H4 (cell line): ENCODE measurements at places on chromosomes 7 and 10.

GRCh38 chr7:7765422-7765821 lies 47.0 kb upstream of the RPA3 start:
- DNase-seq, result no peak

DNA sequence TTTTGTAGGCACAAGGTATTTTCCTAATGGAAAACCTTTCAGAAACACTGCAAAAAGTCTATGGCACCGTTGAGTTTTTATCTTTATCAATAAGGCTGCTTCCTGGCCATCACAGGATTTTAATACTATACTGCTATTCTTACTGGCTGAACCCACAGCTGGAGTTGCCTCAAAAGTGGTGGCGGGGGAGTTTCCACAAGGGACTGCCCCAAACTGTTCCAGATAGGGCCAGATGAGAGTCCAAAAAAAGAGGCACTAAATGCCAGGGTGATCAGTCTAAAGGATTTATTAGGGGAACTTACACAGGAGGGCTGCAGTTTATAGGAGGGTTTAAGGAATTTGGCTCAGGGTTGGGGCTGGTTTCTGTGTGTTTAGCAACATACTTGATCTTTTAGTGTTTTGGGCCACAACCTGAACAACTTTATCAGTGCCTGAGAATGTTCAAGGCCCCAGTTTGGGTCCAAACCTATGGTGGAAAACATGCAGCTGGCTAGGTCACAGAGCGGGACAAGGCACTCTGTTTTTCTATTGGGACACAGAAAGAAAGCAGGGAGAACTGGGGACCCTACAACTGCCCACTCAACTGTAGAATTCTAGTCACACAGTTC lies 41.4 kb downstream of the STAM start:
- no peak for DNase-seq

DNA sequence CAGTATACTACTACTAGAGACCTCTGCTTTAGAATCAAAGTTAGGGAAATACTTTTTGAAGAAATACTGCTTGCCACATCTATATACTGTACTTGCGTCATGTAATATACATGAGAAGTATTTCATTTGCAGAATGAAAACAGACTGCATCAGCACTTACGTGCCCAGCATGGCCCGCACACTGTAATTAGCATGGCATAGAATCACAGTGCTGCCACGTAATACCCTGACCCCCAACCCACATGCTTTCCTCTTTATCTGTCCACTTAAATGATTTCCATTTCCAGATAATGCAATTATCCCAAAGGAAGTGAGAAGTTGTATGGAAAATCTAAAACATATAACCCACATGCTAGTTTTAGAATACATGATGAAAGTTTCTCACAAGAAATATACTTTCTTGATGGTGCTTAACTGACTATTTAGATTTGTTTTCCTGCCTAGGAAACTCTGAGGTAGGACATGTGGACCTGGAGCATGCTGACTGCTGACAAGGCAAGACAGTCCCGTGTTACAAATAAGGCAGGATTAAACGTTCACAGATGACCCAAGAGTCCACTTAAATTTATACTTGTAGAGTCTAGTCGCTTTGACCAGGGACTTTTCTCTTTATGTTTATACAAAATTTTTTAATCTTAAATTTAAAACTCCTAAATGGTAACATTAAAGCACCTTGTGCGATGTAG lies 12.6 kb downstream of the USP6NL start:
- DNase-seq, result no peak

GRCh38 chr7:44324481-44325200 lies 753 bp downstream of the CAMK2B start:
- DNase-seq, result peak; percentile 3

- DNase-seq, result no peak
These were observed 3.2 kb upstream of the RADIL start for GRCh38 chr7:4886671-4887070.

DNA sequence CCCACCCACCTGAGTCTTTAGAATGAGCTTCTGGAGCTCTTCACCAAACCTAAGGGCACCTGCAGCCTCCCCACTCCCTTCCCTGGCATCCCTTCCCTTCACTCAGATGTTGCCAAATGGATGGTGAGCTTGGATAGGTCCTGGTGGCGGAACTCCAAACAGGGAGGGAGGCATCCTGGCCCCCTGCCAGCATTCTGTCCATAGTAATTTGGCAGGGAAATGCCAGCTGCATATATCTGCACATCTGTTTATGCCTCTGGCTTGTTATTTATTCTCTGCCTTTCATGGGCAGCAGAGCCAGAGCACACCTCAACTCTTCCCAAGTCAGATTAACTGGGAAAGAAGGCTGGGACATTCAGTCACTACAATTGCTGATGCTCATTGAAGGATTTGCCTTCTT lies 18.1 kb downstream of the KAZALD1 start:
- DNase-seq, result no peak

DNA sequence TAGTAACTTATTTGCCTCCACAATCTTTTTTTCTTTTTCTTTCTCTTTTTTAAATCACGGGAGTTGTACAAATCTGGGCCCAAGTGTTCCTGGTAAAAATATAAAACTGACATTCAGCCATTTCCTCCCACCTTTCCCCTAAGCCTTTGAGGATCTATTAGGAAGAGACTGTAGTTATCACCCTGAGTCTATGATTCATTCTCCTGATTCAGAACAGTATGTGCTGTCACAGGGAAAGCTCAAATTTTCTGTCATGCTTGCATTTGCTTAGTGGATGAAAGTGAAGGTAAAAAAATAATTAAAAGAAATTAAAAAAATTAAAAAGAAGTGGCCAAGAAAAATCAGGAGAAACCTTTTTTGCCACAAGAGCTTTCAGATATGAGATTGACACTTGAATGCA lies 71.7 kb downstream of the KIF20B start:
- no peak for DNase-seq

GRCh38 chr10:11783558-11783865 lies 39.6 kb upstream of the PROSER2 start:
- no peak for DNase-seq

DNA sequence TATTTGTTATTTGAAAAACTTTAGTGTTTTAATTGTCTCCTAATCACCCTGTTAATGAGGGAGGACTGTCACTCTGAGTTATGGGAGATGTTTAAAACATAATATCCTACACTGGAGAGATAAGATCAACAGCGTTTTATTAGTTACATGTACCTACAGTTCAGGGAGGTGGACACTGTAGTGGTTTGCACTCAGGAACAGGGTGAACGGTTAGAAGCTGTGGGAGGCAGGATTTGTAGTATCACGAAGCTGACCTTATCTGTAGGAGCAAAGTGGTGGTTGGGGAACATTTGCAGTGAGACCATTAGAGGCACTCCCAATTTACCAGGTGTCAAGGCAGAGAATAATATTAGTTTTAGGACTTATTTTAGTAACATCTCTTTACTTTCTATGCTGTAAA lies 193.3 kb upstream of the KCND2 start:
- no peak for DNase-seq

DNA sequence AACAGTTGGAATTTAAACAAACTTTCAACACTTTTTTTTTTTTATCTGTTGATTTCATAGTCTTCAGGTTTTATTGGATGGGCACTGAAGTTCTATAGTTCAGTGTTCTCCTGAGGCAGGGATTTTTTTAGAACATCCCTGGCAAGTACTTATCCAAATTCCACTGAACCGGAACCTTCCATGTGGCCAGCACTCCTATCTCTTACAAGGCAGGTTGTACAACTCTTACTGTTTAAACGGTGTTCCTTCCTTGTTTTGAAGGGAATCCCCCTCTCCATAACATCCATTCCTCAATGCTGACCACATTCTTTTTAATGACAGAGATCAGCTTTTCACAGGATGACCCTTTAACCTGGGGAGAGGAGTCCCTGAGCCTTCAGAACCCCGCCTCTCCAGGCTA lies 238.9 kb upstream of the CTBP2 start:
- DNase-seq, result no peak

GRCh38 chr10:48792687-48793096 lies 108.0 kb downstream of the WDFY4 start:
- peak; percentile 38 for DNase-seq

- no peak for DNase-seq
These were observed 25.2 kb downstream of the CDK1 start for GRCh38 chr10:60803433-60803832.

- DNase-seq, result no peak
These were observed 229.8 kb upstream of the LRRN3 start for GRCh38 chr7:110861163-110861562.

DNA sequence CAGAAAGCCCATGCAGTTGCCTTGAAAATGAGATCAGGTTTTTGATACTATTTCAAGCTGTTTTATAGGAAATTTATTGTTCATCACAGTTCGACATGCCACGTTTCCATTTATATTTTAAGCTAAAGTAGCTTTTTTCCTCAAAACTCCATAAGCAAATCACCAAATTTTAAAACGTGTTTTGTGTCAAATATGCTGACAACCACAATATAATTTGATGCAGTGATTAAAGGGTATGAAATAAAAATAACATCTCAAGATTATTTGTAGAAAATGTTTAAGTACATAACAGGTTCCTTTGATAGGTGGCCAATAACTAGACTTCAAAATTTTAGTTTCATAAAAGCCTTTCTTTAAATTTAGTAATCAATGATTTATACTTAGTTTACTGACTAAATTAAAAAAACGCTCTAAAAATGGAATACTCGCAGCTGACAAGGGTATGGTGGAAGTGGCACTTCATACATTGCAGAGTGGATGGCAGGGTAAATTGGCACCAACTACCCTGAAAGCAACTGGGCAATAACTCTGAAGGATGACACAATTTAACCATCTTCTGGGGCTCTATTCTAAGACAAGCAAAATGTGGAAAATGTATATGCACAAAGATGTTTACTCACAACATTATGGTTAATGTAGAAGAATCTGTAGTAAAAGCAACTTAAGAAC lies 481.6 kb downstream of the TNS3 start:
- no peak for DNase-seq

- peak; percentile 80 for DNase-seq
These were observed 57.2 kb upstream of the ECHDC3 start for GRCh38 chr10:11684717-11685645.

DNA sequence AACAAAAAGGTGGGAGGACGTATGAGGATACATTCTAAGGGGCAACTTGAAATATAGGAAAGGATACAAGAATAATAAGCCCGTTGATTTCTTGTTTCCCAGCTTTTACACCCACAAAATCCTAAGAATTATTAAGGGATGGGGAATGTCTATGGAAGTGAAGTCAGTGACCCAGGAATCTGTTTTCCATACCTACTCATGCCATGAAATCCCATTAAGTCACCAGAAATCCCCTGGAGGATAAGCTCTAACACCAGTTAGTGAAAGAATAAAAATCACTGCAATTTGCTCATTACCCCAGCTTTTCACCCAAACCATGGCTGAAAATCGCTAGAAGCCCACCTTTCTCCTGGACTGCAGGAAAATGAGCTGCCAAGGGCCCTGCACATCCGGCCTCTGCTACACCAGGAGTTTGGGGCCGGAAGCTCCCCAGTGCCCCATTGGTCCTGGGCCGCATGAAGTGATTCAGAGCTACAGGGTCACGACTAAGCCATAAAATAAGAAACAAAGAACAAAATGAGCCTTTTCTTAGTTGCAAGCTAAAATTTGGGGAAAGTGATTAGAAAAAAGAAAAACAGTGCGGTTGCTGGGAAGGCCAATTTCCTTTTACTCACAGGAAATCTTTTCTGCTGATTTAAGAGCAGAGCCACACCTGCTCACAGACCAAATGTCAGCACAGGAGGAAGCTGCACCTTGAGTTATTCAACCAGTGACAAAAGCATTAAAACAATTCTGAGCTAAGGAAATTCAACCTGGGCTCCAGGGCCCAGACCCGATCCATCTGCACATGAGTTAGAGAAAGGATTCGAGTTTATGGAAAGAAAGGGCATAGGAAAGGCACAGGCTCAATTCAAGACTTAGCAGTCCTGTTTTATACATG lies 40.3 kb downstream of the HIPK2 start:
- no peak for DNase-seq

DNA sequence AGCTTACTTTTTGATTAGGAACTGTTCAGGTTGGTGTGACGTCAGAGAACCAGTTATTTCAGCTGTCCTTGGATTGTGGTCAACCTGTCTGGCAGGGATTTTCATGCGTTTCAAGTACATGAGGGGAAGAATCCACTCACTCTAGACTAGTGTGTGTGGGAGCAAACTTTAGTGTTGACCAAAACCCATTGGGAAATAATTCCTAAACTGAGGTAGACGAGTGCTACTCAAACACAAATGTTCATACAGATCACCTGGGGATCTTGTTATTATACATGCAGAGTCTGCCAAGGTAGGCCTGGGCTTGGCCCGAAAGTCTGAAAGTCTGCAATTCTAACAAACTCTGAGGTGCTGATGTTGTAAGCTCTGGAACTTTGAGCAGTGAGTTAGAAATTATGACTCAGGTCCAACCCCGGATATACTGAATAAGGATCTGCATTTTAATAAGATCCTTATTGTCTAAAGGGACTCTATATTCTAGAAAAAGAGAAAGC lies 111.1 kb upstream of the CREB5 start:
- no peak for DNase-seq

- no peak for DNase-seq
These were observed 318.5 kb upstream of the SEMA3A start for GRCh38 chr7:84513061-84513460.

DNA sequence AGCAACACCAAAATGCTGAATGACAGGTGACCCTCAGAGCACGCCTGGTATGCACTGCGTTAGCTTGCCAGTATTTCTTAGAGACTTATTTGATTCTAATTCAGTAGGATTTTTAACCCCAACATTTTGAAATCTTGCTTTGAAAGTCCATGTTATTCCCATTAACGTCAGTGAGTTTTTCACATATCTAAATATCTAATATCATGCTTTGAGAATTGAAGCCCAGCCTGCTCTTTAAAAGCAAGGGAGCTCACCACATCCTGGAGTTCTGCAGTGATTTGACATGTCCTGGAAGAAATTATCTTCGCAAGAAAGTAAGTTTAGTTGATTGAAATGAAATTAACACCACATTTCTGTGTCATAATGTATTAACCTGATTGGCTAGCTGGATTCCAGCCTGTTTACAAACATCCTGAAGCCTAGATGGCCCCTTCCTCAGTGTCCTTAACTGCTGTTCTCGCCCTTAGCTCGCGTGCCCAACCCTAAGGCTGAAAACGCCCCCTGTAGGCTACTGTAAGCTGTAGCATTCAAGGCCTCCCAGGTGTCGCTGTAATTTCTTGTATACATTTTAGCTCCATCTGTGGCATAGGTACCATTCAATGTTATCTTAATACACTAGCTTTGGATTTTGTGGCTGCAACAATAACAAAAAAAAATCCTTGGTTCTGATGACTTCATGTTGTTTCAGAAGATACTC lies 191.5 kb downstream of the MGMT start:
- no peak for DNase-seq

- no peak for DNase-seq
These were observed 19.8 kb downstream of the YKT6 start for GRCh38 chr7:44220358-44221112.

- no peak for DNase-seq
These were observed 858 bp upstream of the TEX36 start for GRCh38 chr10:125683821-125684220.

- peak; percentile 59 for DNase-seq
These were observed 216.5 kb upstream of the MKLN1 start for GRCh38 chr7:131111081-131111576.

DNA sequence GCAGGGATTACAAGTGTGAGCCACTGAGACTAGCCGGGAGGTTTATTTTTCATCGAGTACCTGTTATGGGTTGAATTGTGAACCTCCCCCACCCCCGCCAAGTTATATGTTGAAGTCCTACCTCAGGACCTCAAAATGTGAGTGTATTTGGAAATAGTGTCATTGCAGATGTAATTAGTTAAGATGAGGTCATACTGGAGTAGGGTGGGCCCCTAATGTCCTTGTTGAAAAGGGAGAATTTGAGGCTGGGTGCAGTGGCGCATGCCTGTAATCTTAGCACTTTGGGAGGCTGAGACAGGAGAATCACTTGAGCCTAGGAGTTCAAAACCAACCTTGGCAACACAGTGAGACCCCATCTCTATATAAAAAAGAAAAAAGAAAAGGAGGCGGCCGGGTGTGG lies 10.8 kb upstream of the BAG3 start:
- no peak for DNase-seq
